ENCODE measurements at places on chromosomes 5 and 9.
A peak's percentile ranks its signal among the peaks of the same experiment; 100 is the strongest.

GRCh38 chr5:61334868-61335615, 3.0 kb downstream of the ZSWIM6 start:
- DNase-seq = no peak

DNA sequence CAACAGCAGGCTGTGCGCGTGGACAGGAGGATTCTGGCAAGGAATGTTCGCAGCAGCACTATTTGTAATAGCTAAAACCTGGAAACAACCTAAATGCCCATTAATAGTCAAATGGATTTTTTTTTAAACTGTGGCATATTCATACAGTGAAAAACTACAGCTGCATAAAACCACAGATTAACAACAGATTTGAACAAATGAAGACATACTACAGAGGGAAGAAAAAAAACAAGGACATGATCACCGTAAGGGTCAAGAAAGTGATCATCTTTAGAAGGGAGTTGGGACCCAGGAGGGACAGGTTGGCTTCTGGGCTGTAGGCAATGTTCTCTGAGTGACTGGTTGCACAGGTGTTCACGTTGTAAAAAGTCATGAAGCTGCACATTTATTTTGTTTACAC, 1.2 kb upstream of the TMOD1 start:
- DNase-seq = no peak

GRCh38 chr5:94153736-94154450, 412.5 kb upstream of the POU5F2 start:
- no peak for DNase-seq

- DNase-seq = no peak
Observed at GRCh38 chr5:133757396-133757945, 145.1 kb upstream of the FSTL4 start.

GRCh38 chr5:97764700-97765099, 581.7 kb upstream of the RIOK2 start:
- no peak for DNase-seq

GRCh38 chr5:71693828-71694427, 25.1 kb upstream of the CARTPT start:
- DNase-seq = no peak

GRCh38 chr5:154429341-154429740, 16.5 kb upstream of the SAP30L start:
- no peak for DNase-seq

- DNase-seq = no peak
Observed at GRCh38 chr9:79312686-79313421, 258.9 kb upstream of the TLE4 start.

DNA sequence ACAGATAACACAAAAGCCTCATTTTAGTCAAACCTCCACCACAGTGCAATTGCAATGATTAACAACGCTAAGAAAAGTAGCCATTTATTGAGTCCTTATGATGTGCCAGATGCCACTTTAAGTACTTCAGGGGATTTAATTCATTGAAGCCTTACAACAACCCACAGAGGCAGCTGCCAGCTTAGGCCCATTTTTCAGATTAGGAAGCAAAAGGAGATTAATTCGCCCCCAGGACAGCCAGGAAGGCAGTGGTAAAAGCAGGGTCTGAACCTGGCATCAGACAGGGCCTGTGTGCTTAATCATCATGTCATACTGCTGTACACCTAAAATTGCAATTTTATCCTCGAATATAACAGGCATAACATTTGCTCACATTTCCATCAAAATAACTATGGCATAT, 23.9 kb downstream of the MED27 start:
- no peak for DNase-seq

DNA sequence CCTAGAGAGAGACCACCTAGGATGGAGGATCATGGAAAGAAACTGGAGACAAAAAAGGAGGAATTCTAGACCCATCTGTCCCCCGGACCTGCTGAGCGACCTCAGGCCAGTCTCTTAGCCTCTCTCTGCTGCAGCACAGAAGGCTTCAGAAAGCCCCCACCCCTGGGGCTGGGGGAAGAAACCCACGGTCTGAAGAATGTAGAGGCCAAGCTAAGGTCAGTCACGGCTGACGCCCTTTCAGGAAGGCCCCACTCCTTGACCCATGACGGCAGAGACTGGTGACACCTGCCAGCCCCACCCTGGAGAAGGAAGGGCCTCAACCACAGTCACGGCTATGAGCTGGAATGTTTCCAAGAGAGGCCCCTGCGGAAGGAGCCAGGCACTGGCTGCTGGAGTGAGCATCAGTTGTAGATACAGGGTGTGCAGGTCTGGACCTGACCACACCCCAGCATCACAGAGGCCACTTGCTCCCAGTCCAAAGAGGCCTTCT, 120.5 kb upstream of the BOD1 start:
- no peak for DNase-seq

GRCh38 chr5:131242728-131243255, 21.1 kb upstream of the CDC42SE2 start:
- no peak for DNase-seq

DNA sequence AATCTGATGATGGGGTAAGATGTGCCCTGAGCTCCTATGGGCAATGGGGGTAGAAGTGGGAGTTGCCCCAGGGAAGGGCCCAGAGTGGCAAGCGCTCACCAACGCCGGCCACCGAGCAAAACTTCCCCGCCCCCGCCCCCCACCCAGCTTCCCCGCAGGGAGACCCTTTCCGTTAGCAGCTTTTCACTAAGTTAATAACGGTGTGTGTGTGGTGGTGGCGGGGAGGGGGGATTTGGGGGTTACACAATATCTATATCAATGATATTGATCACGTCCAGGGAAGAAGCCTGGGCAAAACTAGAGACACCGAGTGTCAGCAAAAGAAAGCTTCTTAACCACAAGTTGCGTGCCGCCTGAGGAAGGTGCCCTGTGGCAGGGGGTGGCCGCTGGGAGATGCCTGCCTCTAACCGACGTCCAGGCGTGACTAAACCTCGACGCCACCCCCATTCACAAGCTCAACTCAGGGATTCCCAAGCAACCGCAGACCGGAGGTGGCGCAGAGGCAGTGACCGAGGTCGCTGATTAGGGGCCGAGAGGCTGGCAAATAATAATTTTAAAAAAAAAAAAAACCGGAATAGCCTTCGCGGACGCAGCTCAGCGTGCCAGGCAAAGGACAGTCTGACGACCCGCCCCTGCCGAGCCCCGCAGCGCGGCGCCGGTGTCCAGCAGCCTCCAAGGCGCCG, 222.6 kb downstream of the MEF2C start:
- no peak for DNase-seq

- no peak for DNase-seq
Observed at GRCh38 chr9:123109540-123110279, 76.2 kb downstream of the GPR21 start.

GRCh38 chr5:102591650-102592049, 92.8 kb upstream of the SLCO6A1 start:
- DNase-seq = no peak

DNA sequence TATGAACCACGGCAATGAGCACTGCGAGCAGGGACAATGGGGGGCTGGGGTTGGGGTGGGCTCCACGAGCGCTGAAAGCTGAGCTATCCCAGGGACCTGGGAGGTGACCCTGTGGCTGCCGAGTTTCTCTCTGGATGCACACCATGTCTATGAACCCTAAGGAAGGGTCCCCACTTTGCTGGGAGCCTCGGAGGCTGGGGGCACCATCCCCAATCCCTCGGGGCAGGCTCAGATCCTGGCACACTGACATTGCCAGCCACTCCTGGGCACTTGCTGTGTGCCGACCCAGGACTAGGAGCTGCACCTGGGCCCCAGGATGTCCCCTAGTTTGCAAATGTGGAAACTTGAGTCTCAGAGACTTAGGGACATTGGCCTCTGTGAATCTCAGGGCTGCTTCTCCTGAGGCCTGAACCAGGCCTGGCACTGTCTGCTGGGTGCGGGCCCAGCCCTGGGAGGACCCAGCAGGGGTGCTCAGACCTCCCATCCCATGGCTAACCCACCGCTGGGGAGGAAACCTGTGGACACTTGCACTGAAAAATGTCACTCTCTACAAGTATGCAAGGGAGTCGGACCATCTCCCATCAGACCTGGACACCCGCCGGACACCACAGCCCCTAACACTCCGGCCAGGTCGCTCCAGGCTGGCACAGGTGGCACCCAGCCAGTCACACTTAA, 13.0 kb upstream of the CAMSAP1 start:
- DNase-seq = peak; percentile 45

DNA sequence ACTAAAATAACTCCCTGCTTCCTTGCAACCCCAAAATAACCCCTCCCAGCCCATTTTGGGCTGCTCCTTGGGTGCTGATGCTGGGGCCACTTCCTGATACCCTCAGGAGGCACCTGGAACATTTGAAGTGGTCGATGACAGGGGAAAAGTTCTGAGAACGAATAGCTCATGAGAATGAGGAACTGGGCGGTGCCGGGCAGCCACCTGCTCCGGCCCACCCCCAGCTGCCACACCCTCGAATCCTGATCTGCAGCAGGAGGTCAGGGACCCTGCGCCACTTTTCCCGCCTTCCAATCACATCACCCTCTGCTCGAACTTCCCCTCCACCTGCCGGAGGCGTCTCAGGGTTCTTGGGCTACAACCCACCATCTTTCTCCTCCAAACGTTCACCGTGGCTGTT, 19.7 kb downstream of the HRH2 start:
- no peak for DNase-seq

DNA sequence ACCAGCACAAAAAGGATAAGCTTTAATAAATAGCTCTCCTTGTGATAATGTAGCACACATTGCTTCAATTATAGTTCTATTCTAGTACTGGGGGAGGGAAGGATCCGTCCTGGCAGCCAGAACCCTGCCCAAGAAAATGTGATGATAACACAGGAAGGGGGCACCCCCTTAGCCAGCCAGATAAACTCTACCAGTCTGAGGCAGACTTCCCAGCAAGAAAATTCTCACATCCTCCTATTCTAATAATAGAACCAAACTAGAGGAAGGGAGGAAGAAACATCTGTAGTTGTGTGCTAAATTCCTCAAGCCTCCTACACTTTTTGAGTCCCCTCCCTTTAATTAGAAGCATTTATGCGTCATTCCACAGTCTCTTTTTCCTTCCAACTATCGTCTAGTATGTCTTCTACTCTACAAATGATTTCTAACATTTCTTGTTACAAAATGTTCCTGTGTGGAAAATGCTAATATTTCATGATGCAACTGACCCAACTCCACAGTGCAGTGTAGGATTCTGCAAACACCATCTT, 261.0 kb downstream of the SEMA5A start:
- no peak for DNase-seq

GRCh38 chr5:178215280-178216002, 11.1 kb downstream of the HNRNPAB start:
- no peak for DNase-seq

GRCh38 chr5:68533051-68533450, 317.5 kb downstream of the PIK3R1 start:
- no peak for DNase-seq

DNA sequence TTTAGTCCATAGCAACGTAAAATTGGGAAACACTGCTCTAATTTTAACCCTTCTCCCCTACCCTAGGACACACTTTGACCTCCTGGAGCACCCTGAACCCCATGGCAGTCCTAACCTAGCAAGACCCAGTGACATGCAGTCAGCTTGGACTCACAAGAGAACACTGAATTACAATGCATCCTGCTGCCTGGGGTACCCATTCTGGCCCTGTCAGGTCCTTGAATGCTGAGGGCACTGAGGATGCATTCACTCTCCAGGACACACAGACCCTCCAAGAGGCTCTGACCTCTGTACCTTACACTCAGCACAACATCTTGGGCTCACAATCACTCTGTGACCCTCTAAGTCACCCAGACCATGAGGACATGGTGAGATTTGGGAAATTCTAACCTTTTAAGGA, 1.8 kb upstream of the PROP1 start:
- no peak for DNase-seq

DNA sequence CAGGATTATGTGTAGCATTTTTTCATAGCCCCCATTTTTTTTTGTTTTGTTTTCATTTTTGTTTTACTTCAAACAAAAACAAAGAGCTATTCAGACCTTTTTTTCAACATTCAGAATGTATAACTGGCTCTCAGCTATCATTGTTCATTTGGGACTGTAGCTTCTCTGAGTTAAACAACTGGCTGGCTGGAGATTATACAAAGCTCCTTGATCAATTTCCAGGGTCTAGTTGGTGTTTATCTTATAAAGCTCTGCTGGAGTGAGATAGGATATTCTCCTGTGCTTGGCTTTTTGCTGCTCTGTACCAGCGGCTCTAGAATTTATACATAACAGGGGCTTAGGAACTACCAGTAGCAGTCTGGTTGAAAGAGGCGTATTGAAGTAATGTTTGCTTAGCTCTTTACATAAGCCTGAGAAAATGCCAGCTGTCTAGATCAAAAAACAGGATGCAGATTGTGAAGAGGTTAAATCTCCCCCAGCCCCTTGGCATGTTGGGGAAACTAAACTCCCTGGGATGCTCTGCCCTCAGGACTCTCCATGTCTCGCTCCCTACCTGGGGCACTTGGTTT, 15.2 kb downstream of the GARNL3 start:
- DNase-seq = no peak

GRCh38 chr9:20671635-20672034, 12.4 kb upstream of the FOCAD start:
- DNase-seq = no peak

- no peak for DNase-seq
Observed at GRCh38 chr5:911601-912000, 18.9 kb downstream of the TRIP13 start.
